Karpas-422 (cell line): ENCODE measurements at places on chromosomes 3 and 15.

DNA sequence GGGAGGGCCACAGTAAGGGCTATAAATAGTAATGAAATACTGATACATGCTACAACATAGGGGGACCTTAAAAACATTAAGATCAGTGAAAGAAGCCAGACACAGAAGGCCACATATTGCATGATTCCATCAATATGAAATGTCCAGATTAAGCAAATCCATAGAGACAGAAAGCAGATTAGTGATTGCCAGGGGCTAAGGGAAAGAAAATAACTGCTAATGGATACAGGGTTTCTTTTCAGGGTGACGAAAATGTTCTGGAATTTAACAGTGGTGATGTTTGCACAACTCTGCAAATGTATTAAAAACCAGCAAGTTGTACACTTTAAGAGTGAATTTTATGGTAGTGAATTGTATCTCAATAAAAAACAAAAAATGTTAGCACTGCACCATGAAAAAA, 37.0 kb downstream of the PIK3R4 start:
- no peak for DNase-seq

- DNase-seq = no peak
Measured at GRCh38 chr3:161852744-161853143, 356.1 kb downstream of the OTOL1 start.

- no peak for DNase-seq
Measured at GRCh38 chr3:175511219-175511785, 652.2 kb downstream of the NAALADL2 start.

DNA sequence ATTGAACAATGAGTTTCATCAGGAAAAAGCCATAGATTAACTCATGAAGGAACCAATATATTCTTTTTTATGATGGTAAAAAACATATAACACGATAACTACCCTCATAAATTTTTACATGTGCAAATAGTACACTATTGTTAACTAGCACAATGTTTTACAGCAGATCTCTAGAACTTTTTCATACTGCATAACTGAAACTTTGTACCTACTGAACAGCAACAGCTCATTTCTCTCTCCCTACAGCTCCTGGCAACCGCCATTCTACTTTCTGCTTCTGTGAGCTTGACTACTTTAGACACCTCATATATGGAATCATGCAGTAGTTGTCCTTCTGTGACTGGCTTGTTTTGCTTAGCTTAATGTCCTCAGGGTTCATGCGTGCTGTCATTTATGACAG, 235.4 kb downstream of the NFKBIZ start:
- DNase-seq = no peak

GRCh38 chr3:142224482-142225072, 808 bp downstream of the GK5 start:
- no peak for DNase-seq

DNA sequence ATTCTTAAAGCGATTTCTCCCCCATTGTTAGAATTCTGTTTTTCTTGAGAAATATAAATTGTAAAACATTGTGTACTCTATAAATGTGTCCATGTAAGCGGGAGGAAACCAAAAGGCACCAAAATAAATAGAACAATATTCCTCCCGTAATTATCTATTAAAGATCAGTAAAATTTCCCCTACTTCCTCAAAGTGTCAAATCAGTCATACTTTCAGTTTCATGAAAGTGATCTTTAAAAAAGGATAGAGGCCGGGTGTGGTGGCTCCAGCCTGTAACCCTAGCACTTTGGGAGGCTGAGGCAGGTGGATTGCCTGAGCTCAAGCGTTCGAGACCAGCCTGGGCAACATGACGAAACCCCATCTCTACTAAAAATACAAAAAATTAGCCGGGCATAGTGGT, 278.9 kb downstream of the MECOM start:
- no peak for DNase-seq

DNA sequence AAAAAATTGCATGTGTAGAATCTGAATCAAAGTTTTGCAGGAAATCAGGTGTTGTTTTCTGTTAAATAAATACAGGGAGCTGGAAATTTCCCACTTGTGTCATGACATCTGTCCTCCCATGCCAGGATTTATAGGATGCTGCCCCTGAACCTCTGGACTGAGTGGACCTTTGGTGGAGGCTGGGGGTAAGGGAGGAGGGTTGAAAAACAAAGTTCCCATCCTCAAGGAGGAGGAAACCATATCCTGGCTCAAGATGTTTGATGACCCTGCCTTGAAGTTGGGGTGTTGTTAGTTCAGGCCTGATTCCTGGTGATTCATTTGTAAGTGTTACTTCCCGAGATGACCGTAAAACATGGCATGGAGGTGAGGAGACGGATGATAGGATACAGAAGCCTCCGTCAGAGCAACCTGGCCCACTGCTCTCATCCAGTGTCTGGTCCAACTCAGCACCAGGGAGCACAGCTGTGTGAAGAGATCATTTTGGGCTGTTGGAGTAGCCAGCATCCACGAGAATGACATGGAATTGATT, 223.6 kb downstream of the CACNA2D3 start:
- DNase-seq = no peak

DNA sequence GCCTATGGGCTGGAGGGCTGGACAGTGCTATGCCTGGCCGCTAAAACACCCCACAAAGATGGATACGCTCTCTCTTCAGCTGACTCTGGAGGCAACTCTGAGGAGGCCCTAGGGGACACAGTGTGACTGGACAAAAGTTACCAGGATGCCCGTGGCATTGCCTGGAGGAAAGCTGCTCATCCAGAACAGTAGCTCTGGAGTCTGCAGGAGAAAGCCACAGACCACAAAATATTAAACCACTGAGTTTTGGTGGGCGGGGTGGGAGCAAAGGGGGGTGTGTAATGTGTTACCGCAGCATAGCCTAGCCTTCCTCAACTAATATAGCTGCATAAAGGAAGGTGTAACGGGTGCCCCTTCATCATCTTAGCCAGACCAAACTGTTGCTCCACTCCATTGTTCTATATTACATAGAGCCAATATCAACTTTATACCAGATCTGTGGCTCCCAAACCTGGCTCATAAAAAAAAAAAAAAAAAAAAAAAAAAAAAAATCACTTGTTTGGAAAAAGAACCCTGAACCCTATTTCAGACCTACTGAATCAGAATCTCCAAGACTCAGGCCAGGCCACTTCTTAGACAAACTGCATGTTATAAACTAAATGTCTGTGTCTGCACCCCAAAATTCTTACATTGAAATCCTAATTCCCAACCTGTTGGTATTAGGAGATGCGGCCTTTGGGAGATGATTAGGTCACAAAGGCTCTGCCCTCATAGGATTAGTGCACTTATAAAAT, 132.6 kb downstream of the TNIK start:
- no peak for DNase-seq

- no peak for DNase-seq
Measured at GRCh38 chr3:167575000-167575600, 78.6 kb downstream of the WDR49 start.

DNA sequence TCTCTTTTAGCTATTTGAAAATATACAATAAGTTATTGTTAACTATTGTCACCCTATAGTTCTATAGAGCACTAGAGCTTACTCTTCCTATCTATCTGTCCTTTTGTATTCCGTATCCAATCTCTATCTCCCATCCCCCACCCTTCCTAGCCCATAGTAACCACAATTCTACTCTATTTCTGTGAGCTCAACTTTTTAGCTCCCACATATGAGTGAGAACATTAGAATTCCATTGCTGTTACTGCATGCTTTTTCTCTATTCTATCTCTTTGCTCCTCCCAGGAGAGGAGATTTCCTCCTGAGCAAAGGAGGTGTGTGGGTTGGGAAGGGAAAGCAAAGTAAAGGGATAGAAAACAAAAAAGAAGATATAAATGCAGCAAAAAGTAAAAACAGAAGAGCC, 105.6 kb upstream of the SLC4A7 start:
- DNase-seq = no peak

GRCh38 chr3:185988080-185988815, 50.4 kb upstream of the TRA2B start:
- DNase-seq = no peak

GRCh38 chr3:53250881-53251605, 4.8 kb downstream of the TKT start:
- peak; percentile 38 for DNase-seq

- DNase-seq = peak; percentile 85
Measured at GRCh38 chr3:185677146-185677829, 91.2 kb downstream of the SENP2 start.

GRCh38 chr3:16768956-16769355, 115.8 kb upstream of the PLCL2 start:
- DNase-seq = no peak
